ENCODE measurements at places on chromosomes 4 and X. TPM values are rescaled to one million over a fixed set of nuclear protein-coding genes. Genes with fewer than 3 reads are reported as not detected.

The PNMA5 gene
- not detected for total RNA-seq

The XKRX gene
- total RNA-seq: 0.17 TPM

The ZNF711 gene
- total RNA-seq: 0.78 TPM

The GAGE13 gene
- total RNA-seq: not detected

The ZC4H2 gene
- total RNA-seq: 12.0 TPM

The ANK2 gene
- total RNA-seq: 84.8 TPM

The ZDHHC9 gene
- total RNA-seq: 19.7 TPM
